ENCODE measurements at places on chromosomes 16 and 17.

- H3K27ac ChIP-seq: peak overlapping the region; percentile 61
- peaks cover 43% of the 10 kb centered on the region for H3K4me1 ChIP-seq
- DNase-seq: peak; percentile 58
- H3K4me3 ChIP-seq: peak overlapping the region; percentile 10
- no peaks in the 10 kb centered on the region for H3K27me3 ChIP-seq
- H3K36me3 ChIP-seq: no peaks in the 10 kb centered on the region
Observed at GRCh38 chr17:1110862-1111598, 68.8 kb downstream of the ABR start.

DNA sequence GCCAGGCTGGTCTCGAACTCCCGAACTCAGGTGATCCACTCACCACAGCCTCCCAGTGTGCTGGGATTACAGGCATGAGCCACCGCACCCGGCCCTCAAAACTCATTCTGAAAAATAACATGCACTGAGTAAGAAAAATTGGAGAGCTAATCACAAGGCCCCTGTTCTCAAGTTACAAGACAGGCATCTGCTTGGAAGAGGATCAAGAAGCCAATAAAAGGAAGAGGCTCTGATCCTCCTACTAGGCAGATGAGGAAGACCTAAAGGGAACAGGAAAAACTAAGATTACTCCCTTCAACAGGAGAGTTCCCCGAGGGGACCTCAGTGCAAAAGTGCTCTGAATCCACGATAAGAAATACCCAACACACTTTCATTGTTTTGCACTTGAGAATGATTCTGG is 18.4 kb downstream of the BLMH start:
- H3K27me3 ChIP-seq: no peaks in the 10 kb centered on the region
- peaks cover 58% of the 10 kb centered on the region for H3K36me3 ChIP-seq
- DNase-seq: no peak
- no peak overlapping the region for H3K4me3 ChIP-seq
- no peak overlapping the region for H3K27ac ChIP-seq

- H3K4me3 ChIP-seq: peak overlapping the region; percentile 50
- peak; percentile 99 for DNase-seq
- peaks cover 84% of the 10 kb centered on the region for H3K4me1 ChIP-seq
- peak overlapping the region; percentile 100 for H3K27ac ChIP-seq
- peaks cover 59% of the 10 kb centered on the region for H3K36me3 ChIP-seq
Observed at GRCh38 chr16:27367461-27368357, 34.3 kb upstream of the IL21R start.

GRCh38 chr17:33151565-33151964 is 141.5 kb downstream of the ASIC2 start:
- H3K36me3 ChIP-seq: no peaks in the 10 kb centered on the region
- H3K27me3 ChIP-seq: peaks cover 7% of the 10 kb centered on the region
- no peaks in the 10 kb centered on the region for H3K4me1 ChIP-seq

DNA sequence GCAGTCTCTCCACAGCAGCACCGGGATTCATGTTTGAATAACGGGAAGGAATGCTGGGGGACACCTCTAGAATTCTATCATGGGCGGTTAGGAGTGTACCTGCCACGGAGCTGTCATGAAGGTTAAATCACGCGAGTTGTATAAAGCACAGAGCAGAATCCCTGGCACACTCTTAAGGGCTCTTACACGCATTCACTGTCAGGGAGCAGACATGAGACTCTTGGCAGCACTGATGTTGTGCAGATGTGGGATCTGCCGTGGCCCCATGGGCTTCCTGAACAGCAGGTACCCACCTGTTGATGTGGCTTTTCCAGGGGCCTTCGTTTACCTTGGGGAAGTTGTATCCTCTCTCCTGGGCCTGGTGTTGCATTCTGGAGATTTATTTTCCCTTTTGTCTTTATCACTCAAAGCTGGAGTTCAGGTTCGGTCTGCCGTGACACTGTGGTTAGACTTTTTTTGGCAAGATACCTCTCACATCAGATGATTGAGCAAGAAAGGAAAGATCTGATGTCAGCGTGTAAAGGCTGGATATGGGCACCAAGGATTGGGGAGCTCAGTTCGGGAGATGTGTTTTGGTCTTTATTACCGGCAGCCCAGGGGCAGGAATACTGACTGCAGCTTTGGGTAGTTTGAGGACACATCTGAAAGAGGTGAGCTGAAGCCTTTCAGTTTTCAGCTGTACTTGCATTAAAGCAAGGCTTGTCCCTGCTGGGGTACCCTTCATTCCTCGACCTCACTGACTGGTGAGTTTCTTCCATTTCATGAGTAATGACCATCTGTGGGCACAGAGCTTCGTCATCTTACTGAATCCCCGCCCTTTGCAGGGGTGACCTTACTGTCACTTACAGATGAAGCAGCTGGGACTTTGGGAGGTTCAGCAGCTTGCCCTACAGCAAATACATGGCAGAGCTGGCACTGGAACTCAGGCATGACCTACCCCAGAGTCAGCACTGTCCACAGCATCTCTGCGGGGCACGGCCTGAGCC is 19.3 kb downstream of the KNOP1 start:
- DNase-seq: no peak
- H3K27ac ChIP-seq: peak overlapping the region; percentile 55
- no peaks in the 10 kb centered on the region for H3K27me3 ChIP-seq
- no peak overlapping the region for H3K4me3 ChIP-seq
- H3K36me3 ChIP-seq: peaks cover 64% of the 10 kb centered on the region

DNA sequence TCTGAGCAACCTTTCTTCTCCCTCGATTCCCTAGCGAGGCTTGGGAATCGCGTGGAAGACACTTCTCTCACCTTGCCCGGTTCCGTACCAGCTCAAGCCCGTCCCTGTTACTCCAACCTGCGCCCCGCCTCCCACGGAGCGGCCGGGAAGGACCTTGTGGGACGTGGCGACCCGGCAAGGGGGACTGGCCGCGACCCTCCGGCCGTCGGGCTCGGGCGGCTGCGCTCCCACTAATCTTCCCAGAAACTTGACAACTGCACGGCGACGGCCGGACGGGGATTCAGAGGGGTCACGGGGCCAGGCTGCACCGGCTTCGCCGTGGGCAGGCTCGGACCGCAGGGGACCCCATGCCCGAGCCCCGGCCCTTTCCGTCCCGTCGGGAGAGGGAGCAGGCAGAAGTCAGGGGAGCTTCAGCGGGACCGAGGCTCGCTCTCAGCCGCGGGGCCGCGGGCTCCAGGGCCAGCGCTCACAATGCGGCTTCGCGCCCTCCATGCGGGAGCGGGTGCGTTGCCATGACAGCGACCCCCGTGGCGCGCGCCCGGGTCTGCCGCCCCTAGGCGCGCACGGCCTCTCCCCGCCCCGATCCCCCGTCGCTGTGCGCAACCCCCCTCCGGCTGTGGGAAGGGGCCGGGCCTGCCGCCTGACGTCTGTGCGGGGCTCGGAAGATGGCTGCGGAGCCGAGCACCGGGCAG is at the start of gene SGSM2:
Gene SGSM2 (plus strand): TSS at position 650 of the 692 bp plus-strand sequence. CDS start 188 bp downstream, outside the sequence.
- H3K36me3 ChIP-seq: peaks cover 7% of the 10 kb centered on the region
- peaks cover 12% of the 10 kb centered on the region for H3K4me1 ChIP-seq
- H3K27me3 ChIP-seq: no peaks in the 10 kb centered on the region
- H3K27ac ChIP-seq: peak within 1 kb of the TSS; percentile 96
- peak; percentile 73 for DNase-seq
- peak within 1 kb of the TSS; percentile 75 for H3K4me3 ChIP-seq

GRCh38 chr16:72728516-72728915 is 319.4 kb downstream of the ZFHX3 start:
- H3K4me3 ChIP-seq: no peak overlapping the region
- H3K36me3 ChIP-seq: no peaks in the 10 kb centered on the region
- no peaks in the 10 kb centered on the region for H3K4me1 ChIP-seq
- no peaks in the 10 kb centered on the region for H3K27me3 ChIP-seq

GRCh38 chr17:38871247-38872015 is 1.6 kb downstream of the LASP1 start:
- peak overlapping the region; percentile 90 for H3K4me3 ChIP-seq
- peaks cover 26% of the 10 kb centered on the region for H3K36me3 ChIP-seq
- peaks cover 1% of the 10 kb centered on the region for H3K27me3 ChIP-seq
- peak; percentile 94 for DNase-seq

DNA sequence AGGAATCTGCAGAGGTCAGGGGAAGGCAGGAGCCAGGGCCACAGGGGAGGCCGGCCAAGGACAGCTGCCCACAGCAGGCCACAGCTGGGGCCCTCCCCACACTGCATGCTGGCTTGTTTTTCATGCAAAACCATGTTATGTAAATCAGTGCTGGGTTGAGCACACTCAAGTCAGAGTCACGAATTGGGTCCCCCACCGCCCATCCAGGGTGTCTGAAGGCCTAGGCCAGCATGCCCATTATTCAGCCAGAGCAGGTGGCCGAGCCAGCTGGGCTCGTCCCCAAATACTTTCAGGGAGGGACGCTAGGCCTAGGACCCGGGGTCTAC is 51.2 kb upstream of the TOB1 start:
- no peak overlapping the region for H3K4me3 ChIP-seq
- H3K27ac ChIP-seq: no peak overlapping the region
- no peaks in the 10 kb centered on the region for H3K27me3 ChIP-seq
- no peaks in the 10 kb centered on the region for H3K36me3 ChIP-seq

- peaks cover 37% of the 10 kb centered on the region for H3K4me1 ChIP-seq
- no peak for DNase-seq
- peak overlapping the region; percentile 26 for H3K27ac ChIP-seq
- peaks cover 31% of the 10 kb centered on the region for H3K36me3 ChIP-seq
- H3K4me3 ChIP-seq: no peak overlapping the region
Observed at GRCh38 chr17:27562777-27563455, 68.1 kb upstream of the LGALS9 start.

- no peak overlapping the region for H3K27ac ChIP-seq
- no peaks in the 10 kb centered on the region for H3K36me3 ChIP-seq
- H3K4me1 ChIP-seq: peaks cover 1% of the 10 kb centered on the region
- peaks cover 37% of the 10 kb centered on the region for H3K27me3 ChIP-seq
- no peak for DNase-seq
Observed at GRCh38 chr16:52546291-52547003, 496 bp downstream of the TOX3 start.

GRCh38 chr16:87483481-87483880 is 9.3 kb downstream of the ZCCHC14 start:
- H3K4me3 ChIP-seq: no peak overlapping the region
- H3K4me1 ChIP-seq: peaks cover 62% of the 10 kb centered on the region
- H3K27me3 ChIP-seq: no peaks in the 10 kb centered on the region
- H3K36me3 ChIP-seq: peaks cover 1% of the 10 kb centered on the region
- no peak for DNase-seq

DNA sequence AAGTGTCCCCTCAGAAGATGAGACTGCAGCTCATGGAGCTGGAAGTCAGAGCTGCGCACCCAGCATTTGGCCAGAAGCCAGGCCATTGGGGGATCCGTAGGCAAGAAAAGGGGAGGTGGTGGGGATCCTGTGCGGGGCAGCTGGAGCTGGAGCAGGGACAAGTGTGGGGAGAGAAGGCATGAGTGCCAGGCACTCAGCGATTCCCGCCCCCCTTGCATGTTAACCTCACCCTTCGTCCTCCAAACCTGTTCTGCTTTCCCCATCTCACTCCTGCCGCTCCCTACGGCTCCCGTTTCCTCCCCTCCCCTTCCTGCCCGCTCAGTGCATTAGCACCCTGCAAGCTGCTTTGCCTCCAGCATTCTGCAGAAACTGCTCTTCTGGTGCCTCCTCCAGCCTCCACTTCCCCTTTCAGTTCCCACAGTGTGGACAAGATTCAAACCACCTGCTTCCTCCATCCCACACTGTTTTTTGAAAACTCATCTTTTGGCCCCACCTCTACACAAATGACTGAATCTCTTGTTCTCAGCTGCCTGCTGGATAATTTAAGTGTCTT is 5.6 kb downstream of the ALOX15 start:
- DNase-seq: no peak
- peaks cover 16% of the 10 kb centered on the region for H3K4me1 ChIP-seq
- H3K27me3 ChIP-seq: peaks cover 52% of the 10 kb centered on the region
- no peaks in the 10 kb centered on the region for H3K36me3 ChIP-seq
- no peak overlapping the region for H3K4me3 ChIP-seq

- peaks cover 2% of the 10 kb centered on the region for H3K36me3 ChIP-seq
- H3K4me3 ChIP-seq: peak overlapping the region; percentile 54
- H3K4me1 ChIP-seq: peaks cover 17% of the 10 kb centered on the region
- peak overlapping the region; percentile 30 for H3K27ac ChIP-seq
- no peak for DNase-seq
Observed at GRCh38 chr17:19865021-19865420, 2.7 kb downstream of the ULK2 start.

GRCh38 chr17:75049706-75050105 is 2.7 kb downstream of the KCTD2 start:
- peaks cover 34% of the 10 kb centered on the region for H3K4me1 ChIP-seq
- peaks cover 14% of the 10 kb centered on the region for H3K36me3 ChIP-seq
- no peak overlapping the region for H3K4me3 ChIP-seq
- DNase-seq: no peak

- H3K27me3 ChIP-seq: no peaks in the 10 kb centered on the region
- DNase-seq: no peak
- H3K4me3 ChIP-seq: no peak overlapping the region
Observed at GRCh38 chr17:82678265-82678891, 20.1 kb downstream of the RAB40B start.

DNA sequence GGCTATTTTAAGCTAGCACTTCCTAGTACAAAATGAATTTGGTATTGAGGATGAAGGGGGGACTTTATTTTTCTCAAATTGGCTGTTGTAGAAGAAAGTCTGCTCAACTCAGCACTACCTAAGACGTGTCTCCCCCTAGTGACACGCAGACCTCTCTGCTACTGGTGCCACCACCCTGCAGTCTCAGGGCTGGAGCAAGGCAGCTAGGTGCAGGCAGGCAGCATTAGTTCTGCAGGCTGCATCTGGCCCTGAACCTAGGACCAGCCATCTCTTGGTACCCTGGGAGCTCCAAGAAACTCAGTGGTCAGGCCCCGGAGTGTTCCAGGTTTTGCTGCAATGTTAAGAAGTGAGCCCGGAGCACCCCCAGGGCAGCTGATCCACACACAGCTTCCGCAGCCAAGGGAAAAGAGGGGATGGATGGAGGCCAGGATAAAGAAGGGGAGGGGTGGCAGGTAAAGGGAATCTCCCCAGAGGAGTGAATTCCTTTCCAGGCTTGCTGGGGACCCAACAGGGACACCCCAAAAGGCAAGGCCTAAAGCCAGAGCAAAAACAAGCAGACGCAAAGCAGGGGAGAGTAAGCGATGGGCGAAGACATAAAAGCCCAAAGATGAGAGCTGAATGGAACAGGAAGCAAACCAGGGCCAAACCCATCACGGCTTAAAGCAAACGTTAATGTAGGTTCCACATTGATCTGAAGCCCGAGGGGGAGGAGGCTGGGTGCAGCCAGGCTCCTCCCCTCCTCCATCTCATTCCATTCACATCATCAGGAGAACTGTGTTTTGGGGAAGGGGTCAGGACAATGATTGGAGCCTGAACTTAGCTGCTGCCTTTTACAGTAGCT is 200.5 kb downstream of the ZFHX3 start:
- no peaks in the 10 kb centered on the region for H3K36me3 ChIP-seq
- H3K27me3 ChIP-seq: peaks cover 5% of the 10 kb centered on the region
- peaks cover 7% of the 10 kb centered on the region for H3K4me1 ChIP-seq
- H3K27ac ChIP-seq: no peak overlapping the region

DNA sequence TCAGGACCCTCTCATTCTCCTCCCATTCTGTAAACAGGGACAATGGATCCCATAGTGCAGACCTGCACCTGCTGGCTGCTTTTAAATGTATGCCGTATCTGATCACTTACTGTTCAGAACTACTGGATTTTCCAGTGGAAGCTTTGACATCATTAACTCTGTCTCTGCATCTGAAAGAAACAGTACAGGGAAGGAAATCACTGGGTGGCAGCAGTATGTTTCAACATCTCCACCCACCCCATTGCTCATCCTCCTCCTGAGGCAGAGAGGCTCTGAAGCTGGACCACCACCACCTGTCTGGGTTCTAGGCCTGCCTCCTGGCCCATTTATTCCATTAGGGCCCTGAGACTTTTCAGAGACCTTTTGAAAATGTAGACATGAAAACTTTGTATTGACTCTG is 2.6 kb downstream of the CCL15 start:
- no peaks in the 10 kb centered on the region for H3K4me1 ChIP-seq
- H3K4me3 ChIP-seq: no peak overlapping the region
- peaks cover 10% of the 10 kb centered on the region for H3K27me3 ChIP-seq
- no peak overlapping the region for H3K27ac ChIP-seq
- no peaks in the 10 kb centered on the region for H3K36me3 ChIP-seq
- DNase-seq: no peak
